ENCODE measurements at places on chromosomes 2 and 18.

DNA sequence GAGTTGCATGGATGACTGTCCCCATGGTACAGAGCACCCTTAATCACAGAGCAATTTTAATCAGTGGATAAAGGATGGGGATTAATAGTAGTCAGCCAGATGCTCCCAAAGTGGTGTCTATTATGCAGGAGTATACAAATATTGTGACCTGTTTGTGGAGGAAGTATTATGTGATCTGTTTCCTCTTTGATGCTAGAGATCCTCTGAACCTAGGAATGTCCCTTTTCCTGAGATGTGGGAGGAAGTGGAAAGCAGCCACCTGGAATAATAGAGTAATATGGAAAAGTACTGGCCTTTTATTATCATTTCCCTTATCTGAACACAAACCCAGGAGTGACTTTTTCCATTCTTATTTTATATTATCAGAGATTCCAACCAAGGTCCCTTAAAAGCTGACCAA is 94.2 kb upstream of the EFEMP1 start:
- no peak for DNase-seq

GRCh38 chr2:206260188-206261012 is 14.1 kb upstream of the ZDBF2 start:
- DNase-seq: no peak

GRCh38 chr2:207044379-207045362 is 105.4 kb downstream of the CPO start:
- DNase-seq: no peak

DNA sequence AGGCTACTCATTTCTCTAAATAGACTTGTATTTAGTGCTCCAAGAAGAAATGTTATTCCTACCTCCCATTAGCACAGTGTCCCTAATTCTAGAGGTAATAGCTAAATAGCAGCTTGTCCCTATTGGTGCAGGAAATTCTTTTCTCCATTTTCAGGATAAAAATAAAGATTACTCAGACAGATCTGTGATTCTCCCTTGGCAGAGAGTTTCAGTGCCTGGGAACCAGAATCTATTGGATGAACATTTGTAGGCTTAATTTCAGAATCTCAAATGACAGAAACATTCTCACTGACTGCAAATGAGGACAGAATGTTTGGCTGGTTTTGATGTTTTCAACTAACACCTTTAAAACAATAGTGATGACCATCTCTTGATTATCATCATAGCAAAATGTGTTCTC is 33.3 kb upstream of the LGALSL start:
- DNase-seq: no peak

GRCh38 chr2:101887328-101887727 is 104.4 kb upstream of the IL1R2 start:
- peak; percentile 10 for DNase-seq

DNA sequence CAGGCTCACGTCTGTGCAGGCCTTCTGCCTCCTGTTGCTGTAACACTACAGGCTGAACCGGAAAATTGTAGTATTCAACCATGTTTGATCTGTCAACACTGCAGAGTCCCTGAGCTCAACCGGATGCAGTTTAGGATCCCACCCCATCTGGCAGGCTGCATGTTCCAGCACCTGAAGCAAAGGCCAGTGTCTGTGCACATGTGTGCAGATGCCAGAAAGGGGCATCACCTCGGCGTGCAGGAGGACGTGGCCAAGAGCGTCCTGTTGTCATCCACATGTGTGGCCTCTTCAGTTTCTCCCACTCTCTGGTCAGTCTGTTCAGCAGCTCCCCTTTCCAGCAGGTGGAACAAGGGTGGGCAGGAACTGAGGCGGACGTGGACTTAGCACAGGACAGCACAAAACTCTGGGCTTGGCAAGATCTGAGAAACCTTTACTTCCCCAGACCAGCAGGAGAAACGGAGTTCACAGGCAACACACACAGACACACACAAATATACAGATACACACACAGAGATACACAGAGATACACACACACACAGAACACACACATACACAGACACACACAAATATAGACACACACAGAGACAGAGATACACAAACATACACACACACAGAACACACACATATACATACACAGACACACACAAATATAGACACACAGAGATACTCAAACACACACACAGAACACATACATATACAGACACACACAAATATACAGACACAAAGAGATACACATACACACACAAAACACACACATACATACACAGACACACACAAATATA is 111.3 kb downstream of the NDUFA10 start:
- DNase-seq: no peak

- no peak for DNase-seq
Measured at GRCh38 chr2:182642328-182642727, 73.7 kb upstream of the DNAJC10 start.

GRCh38 chr2:216183462-216183861 is 74.3 kb downstream of the XRCC5 start:
- DNase-seq: no peak

DNA sequence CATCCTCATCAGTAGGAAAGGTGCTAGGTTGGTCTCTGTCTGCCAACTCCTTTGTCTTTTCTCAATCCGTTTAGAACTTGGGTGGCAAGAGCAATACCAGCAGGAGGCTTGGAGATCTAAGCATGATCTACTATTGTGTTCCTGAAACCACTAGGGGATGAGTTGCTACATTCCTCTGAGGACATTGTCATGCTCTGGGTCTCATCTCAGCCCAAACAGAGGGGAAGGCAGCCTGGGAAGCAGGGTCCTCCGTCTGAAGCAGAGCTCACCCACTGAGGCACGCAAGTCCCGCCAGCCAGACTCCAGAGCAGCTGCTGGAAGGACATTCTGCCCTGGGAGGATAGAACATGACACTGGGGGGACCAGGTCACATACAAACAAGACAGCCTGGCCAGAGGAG is 162.9 kb downstream of the MTCL1 start:
- no peak for DNase-seq

- no peak for DNase-seq
Measured at GRCh38 chr2:118965737-118966136, 23.7 kb downstream of the MARCO start.

DNA sequence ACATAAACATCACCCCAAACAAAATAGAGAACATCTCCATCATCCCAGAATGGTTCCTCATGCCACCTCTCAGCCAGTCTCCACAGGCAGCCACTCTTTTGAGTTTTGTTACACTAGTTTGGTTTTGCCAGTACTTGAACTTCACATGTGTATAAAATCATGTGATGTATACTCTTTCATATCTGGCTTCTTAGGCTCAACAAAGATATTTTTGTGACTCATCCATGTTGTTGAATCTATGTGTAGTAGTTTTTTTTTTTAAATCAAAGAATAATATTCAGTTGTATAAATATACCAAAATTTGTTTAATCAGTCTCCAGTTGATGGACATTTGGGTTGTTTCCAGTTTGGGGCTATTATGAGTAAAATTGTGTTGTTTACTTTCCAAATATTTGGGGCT is 75.9 kb downstream of the PMS1 start:
- no peak for DNase-seq

GRCh38 chr18:40907842-40908241 is 1047.2 kb upstream of the PIK3C3 start:
- peak; percentile 48 for DNase-seq

DNA sequence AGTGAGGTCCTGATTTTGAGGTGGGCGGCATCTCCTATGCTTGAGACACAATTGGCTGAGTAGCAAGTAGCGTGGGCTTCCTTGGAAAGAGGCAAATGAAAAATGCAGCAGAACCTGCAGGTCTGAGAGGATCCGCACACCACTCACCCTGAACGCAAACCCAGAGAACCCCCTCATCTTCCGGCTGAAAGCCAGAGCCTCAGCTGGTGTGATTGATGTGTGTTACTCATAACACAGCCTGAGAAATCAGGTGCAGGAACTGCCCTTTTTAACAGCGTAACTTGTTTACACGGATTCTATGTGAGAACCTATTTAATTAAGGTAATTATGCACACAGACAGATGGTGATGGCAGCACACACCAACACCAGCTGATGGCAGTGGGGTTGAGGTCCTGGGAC is 123.4 kb downstream of the MRO start:
- DNase-seq: no peak

- DNase-seq: no peak
Measured at GRCh38 chr2:61266632-61267505, 104.9 kb downstream of the C2orf74 start.

- no peak for DNase-seq
Measured at GRCh38 chr18:12862874-12863482, 21.1 kb downstream of the PTPN2 start.

- no peak for DNase-seq
Measured at GRCh38 chr2:156435718-156436496, at the start of gene GPD2. GPD2 (plus strand) TSS chr2:156436379; CDS start chr2:156476106, 39,727 bp downstream.
